ENCODE measurements at places on chromosomes 5 and 9.

GRCh38 chr9:79263628-79264027, 308.1 kb upstream of the TLE4 start:
- no peak for DNase-seq

DNA sequence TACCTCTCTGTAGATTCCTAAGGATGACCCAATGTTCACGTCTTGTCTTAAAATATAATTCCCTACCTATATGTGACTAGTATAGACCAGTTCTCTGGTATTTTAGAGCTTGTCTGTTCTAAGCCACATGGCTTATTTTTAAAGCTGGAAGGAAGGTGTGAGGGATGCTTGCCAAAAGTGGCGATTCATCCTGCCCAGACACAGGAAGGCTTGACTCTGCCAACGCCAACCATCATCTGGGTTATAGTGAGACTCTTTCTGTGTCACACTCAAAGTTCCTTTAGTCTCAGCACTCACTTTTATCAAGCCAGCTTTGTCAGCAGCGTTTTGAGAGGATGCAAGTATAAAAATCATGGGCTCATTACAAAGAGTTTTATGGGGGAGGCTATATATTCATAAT, 500.0 kb downstream of the PTPRD start:
- no peak for DNase-seq

DNA sequence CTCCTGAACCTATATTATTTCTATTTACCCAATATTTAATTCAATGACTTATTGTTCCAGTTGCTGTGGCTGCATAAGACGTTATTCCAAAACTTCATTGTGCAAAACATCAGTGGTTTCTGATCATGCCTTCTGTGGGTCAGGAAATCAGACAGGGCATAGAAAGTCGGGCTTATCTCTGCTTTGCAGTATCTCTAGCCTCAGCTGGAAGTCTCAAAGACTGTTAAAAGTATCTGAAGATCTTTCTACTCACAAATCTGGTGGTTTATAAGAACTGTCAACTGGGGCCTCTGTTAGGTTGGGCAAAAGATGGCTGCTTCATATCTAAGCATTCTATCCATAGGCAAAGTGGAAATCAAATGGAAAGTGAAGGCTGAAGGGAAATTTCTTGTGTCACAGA, 687.7 kb upstream of the ARRDC3 start:
- DNase-seq = no peak

DNA sequence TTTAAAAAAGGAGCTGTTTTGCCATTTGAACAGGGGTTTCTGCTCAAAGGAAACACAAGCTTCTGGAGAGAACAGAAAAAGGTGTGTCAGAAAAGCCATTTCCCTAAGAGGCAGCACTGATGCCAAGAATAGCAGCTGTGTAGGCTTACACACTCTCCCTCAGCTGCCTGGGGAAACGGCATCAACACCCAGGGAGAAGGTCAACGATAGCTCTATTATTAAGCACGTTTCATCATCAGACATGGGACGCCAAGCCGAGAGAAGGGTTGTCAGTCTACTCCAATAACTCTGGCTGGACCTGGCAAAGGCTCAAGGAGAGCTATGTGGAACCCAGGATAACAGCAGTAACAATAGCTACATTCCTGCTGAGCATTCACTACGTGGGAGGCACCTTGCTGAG, 314.2 kb downstream of the CDK5RAP2 start:
- no peak for DNase-seq

- peak; percentile 2 for DNase-seq
These were observed 92.7 kb downstream of the DAB2IP start for GRCh38 chr9:121744002-121744686.

DNA sequence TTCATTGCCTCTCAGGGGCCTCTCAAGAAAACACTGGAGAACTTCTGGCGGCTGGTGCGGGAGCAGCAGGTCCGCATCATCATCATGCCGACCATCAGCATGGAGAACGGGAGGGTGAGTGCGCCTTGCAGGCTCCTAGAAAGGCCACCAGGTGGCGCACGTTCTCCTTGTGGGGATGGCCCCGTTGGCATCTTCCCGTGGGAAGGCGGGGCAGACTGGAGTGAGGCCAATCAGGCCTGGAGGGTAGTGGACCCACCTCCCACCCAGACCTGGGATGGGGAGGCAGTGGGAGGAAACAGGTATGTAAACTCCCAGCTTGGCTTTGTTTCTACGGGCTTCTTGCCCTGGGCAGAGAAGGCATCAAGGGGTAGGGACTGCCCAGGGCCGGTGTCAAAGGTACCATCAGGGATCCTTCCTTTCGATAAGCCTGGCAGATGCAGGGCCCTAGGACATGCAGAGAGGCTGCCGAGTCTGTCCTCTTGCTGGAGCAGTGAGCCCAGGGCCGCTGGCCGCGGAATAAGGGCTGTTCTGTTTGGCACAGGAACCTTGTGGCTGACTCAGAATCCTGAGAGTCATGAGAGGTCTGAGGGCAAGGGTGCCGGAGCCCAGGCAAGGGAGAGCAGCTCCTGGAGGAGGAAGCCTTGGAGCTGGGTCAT, 18.9 kb upstream of the SPTLC1 start:
- DNase-seq = peak; percentile 81

DNA sequence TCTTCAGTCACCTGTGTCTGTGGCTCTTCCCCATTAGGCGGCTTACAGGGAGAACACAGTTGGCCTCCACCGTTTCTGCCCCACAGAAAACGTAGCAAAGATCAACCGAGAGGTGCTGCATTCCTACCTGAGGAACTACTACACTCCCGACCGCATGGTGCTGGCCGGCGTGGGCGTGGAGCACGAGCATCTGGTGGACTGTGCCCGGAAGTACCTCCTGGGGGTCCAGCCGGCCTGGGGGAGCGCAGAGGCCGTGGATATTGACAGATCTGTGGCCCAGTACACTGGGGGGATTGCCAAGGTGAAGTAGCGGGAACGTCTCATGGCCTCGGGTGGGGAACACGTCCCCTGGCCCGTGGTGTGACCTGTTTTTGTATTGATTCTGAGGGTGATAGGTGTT, 6.5 kb downstream of the PMPCA start:
- DNase-seq = no peak

GRCh38 chr5:97658116-97658900, 475.3 kb upstream of the RIOK2 start:
- DNase-seq = no peak

DNA sequence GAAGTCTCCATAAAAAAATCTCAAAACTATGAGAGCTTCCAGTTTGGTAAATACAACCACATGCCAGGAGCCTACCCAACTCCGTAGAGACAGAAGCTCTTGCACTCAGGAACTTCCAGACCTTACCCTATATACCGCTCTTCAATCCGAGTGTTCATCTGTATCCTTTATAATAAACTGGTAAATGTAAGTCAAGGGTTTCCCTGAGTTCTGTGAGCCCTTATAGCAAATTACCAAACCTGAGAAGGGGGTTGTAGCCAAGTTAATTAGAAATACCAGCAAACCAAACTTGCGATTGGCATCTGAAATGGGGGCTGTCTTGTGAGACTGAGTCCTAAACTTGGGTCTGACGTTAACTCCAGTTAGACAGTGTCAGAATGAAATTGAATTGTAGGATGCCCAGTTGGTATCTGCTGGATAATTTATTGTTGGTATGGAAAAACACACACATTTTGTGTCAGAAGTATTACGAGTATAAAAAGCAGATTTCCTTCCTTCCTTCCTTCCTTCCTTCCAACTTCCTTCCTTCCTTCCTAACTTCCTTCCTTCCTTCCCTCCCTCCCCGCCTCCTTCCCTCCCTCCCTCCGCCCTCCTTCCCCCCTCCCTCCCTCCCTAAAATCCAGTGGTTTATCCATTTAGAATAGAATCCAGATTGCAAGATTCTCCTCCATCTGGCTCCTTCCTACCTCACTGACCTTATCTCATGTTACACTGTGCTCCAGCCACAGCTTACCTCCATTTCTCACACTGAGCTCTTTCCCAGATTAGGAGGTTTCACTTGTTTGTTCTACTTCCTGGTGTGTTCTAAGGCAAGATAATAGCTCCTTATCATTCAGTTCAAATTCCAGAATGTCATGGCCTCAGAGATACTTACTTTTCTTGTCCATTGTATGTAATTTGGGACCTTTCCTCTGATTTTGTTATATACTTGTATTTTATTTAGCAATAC, 196.7 kb downstream of the WDR70 start:
- DNase-seq = no peak

DNA sequence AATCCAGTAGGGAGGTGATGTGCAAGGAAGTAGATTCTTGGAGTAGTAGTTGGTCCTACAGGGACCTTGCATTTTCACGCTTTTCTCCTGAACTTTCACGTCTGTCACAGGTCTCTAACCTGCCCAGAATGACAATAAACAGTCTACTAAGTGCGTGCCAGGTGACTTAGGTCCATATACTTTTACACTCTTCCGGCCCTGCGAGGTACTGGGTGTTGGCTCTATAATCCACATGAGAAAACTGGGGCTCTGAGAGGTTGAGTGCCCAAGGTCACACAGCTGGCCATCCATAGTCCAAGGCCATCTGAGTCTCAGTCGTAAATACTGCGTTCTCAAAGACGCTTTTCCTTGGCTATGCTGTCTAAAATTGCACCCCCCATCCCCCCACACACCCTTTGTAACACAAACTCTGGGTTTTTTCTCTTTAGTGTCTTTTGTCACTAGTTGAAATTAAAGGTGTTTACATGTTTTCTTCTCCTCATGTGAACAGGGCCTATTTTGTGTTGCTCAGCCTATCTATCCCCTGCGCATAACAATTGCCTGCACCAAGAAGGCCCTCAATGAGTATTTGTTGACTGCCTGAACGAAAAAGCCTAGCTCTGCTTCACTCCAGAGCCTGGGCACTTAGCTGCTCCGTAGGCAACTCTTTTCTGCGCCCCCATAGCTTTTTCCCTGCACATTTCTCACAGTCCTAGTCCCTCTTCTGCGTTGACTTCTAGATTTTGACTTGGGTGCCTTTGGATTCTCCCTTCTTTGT, 943 bp downstream of the SFXN1 start:
- DNase-seq = no peak

GRCh38 chr9:73155377-73155776, 3.7 kb downstream of the ANXA1 start:
- no peak for DNase-seq

DNA sequence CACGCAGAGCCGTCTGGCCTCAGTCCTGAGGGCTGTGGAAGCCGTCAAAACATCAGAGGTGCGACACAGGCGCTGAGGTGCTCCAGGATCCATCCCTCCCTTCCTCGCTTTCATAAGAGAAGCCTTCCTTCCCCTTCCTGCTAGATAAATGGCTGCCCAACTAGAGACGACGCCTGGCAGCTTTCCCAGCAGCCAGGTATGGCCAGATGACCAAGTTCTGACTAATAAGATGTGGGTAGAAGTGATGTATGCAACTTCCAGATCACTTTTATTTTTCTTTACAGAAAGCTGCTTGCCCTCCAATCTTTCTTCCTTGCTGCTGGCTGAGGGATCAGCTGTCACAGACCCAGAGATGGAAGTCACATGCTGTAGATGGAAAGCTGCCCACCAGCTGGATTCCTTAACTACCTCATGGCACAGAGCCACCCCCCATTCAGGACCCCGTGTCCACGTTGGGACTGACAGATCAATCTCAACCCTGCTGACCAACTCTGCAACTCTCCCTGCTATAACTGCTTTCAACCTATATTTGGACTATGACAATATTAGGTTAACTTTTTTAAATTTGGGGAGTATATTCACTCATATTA, 8.8 kb downstream of the MAPK9 start:
- DNase-seq = no peak

GRCh38 chr5:140299056-140299455, 3.8 kb downstream of the PFDN1 start:
- no peak for DNase-seq

DNA sequence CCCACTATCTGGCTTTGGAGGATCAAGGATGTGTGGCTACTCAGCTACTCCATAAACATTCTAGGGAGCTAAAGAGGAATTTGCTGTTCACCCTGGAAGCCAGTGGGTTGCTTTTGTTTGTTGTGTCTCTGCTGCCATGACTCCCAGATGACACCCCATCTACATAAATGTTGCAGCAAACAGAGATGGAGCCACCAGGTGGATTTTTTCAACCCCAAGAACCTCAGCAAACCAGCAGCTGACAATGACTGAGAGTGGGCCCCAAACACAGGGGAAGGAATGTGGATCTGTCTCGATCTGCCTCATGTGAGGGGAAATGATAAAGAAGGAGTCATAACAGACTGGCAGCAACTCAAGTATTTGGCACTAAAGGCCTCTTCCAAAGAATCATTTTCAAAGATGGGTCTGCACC, 132.7 kb upstream of the TNC start:
- DNase-seq = no peak

DNA sequence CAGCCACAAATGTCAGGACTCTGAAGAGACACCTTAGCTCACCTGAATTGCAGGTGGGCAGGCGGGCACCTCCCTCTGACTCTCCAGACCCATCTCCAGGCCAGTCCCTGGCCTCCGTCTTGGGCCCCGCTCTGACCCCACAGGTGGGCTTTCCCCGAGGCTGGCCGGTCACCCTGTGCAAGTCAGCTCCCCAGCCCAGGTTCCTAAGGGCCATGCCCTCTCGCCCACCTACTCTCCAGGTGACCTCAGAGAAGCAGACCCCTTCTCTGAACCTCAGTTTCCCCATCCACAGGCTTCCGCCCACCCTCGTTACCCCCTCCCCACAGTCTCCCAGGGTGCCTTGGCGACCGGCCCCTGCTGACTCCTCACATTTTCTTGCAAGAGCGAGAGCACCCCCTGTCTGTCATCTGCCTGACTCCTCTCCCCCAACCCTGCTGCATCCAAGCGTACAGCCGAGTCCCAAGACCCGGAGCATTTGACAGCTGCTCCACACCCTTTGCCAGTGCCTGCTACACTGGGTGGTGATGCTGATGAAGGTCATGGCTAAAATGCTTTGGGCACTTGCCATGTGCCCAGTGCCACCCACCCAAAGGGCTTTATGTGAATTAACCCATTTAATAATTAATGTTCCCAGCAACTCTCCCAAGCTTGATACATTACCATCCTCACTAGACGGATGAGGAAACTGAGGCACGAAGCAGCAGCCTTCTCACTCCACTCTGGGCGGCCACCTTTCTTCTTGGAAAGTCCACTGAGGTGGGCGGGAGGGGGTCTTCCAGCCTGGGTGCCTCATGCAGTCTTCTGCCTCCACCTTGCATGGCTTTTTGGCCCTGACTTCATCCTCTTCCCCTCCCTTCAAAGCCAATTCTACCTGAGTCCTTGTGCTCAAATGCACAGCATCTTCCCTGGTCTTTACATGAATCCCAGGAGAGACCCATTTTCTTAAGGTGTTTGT, 51.1 kb upstream of the ORM1 start:
- peak; percentile 73 for DNase-seq

DNA sequence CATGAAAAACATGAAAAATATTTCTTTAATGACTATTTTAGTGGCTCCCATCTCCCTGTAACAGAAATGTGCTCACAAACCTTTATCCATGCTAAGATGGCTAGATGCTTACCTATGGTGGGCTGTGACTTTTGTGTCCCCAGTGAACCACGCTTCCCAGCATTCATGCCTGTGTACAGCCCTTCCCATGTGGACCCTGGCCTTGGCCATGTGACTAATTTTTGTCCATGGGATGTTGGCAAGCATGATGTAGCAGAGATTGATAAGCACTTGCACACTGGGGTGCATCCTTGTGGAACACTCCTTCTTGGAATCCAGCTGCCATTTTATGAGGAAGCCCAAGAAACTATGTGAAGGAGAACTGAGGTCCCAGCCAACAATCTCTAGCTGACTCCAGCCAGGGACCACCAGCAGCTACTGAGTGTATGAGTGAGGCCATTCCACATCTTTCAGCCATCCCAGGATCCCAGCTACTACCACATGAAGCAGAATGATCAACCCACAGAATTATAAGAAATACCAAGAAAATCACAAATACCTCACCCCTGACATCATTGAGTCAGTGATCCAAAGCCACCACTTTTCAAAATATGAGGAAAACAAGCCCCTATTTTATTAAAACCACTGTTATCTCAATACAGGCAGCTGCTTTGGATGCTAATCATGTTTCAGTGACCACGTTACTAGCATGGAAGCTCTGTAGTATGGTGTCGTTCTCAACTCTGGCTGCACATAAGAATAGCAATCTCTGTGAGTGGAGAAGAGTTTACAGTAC, 16.1 kb upstream of the RAI14 start:
- no peak for DNase-seq

Data from inflammatory macrophage (primary cell).